ENCODE measurements at places on chromosomes 2 and 18. TPM values are rescaled to one million over a fixed set of nuclear protein-coding genes. Genes with fewer than 3 reads are reported as not detected.

The RGPD3 gene
- polyA plus RNA-seq = 0.08 TPM

GRCh38 chr2:70870790-70871189 lies 35.2 kb upstream of the CD207 start:
- DNase-seq = no peak

The SNRPD1 gene
- 59.6 TPM for polyA plus RNA-seq

DNA sequence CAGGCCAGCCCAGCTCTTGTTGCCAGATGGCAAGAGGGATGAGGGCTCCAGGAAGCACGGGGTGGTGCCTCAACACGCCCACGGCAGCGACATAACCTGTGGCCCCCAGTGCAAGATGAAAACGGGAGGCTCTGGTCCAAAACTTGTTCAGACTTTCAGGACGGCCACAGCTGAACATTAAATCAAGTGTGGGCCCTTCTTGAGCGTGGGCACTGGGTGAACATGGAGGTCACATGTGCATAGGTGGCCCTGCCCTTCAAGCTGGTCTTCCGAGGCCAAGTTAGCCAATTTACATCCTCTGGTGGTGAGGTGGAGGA lies 77.5 kb downstream of the NDUFA10 start:
- DNase-seq = no peak

The ELMOD3 gene
- 8.5 TPM for polyA plus RNA-seq

- DNase-seq = no peak
Observed at GRCh38 chr2:188131281-188131680, 160.4 kb upstream of the GULP1 start.

The CCDC68 gene
- polyA plus RNA-seq = 0.06 TPM

- no peak for DNase-seq
Observed at GRCh38 chr2:211128287-211128686, 571.9 kb downstream of the CPS1 start.
